ENCODE measurements at places on chromosomes 6 and 20.
A peak's percentile ranks its signal among the peaks of the same experiment; 100 is the strongest.

DNA sequence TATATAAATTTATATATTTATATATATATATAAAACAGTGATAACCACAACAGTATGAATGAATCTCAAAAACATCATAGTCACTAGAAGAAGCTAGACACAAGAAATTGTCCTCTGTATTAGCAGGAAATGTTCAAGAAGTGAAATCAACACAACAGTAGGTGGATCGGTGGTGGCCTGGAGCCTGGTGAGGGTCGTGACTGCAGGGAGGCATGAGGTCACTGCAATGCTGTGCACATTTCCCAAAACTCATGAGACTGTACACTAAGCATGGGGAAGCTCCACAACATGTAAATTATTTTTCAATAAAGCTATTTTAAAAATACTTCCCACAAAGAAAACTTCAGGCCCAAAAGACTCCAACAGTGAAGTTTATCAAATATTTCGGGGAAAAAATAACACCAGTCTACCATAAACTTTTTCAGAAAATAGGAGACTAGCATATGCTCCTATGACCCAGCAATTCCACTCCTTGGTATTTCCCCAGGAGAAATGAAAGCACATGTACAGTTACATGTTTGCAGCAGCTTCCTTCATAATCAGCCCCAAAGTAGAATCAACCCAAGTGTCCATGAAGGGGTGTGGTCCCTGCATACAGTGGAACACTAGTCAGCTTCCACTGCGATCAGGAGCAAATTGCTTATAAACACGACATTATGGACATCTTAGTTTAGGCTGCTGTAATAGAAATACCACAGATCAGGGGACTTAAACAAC, 144.2 kb downstream of the TBXT start:
- no peak for DNase-seq

- DNase-seq = peak; percentile 44
Measured at GRCh38 chr20:49620364-49621240, 52.7 kb upstream of the PTGIS start.

DNA sequence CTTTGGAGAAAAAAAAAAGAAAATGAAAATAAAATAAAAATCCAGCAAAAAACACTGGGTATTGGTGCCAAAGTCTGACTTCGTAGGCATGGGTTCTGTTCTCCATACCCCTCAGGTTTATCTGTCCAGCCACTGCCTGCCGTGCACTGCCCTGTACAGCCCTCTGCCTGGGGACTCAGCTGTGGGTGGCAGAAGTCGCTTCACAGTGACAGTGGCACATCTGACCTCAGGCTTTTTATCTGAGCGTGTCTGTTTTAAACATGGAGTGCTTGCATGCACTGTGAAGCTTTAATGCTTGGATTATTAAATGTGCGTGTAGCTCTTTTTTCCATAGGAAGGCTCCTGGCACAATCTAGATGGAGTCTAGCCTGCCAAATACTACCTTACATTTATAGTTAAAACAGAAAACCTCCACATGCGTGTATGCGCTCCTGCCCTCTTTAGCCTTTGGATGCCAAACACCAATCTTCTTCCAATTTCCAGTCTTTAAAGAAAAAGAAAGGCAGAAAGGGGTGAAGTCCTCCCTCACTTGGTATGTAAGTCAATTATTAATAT, 375.5 kb downstream of the UTRN start:
- no peak for DNase-seq

GRCh38 chr20:54642864-54643667, 167.7 kb downstream of the DOK5 start:
- DNase-seq = no peak

GRCh38 chr6:17908831-17909230, 78.6 kb downstream of the KIF13A start:
- DNase-seq = no peak

DNA sequence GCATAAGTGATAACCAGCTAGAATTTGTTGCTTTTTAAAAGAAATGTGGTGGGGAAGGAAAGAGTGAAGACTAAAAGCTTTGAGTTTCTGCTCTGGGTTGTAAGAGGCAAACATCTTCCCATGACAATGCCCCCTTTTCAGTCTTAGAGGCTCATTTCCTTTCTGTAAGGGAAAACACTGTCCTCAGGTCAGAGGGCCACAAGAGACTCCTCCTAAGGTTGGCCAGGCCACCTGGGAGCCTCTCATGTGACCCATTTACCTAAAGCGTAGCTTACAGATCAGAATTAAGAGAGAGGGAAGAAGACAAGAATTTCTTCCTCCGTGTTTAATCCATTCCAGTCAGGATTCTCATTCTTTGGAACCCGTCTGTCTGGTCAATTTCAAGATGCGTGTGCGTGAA, 220.4 kb upstream of the HEY2 start:
- DNase-seq = no peak

DNA sequence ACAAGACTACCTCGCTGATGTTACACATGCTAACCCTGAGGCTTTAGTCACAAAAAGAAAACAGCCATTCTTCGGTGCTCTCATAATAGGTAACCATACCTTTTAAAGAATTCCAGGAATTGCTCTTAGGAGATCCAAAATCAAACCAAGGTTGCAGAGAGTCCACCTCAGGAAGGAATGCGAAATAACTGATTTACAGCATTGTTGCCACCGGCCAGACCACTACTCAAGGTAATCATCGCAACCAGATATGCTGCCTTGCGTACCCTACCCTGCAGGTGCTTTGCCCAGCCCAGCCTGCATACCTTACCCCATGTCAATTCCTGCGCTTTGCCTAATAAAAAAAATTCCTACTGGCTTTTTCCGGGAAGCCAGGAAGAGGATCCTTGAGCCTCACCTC, 27.0 kb downstream of the NUP153 start:
- no peak for DNase-seq

DNA sequence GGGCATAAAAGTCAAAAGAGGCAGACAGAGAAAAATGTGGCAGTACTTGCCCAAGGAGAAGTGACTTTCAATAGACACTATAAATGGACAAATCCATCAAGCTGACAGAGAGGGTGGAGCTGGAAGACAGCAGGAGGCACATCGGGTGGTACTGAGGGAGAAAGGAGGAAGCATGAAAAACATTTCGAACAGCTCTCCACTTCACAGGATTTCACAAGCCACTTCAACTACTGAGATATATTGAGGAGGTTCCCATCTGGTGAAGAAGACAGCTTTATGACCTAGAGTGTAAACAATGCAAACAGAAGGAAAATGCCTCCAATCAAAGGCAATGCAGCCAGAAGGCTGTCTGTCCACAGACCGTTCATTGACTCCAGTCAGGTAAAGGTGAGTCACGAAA, 259.4 kb upstream of the ECI2 start:
- DNase-seq = no peak

DNA sequence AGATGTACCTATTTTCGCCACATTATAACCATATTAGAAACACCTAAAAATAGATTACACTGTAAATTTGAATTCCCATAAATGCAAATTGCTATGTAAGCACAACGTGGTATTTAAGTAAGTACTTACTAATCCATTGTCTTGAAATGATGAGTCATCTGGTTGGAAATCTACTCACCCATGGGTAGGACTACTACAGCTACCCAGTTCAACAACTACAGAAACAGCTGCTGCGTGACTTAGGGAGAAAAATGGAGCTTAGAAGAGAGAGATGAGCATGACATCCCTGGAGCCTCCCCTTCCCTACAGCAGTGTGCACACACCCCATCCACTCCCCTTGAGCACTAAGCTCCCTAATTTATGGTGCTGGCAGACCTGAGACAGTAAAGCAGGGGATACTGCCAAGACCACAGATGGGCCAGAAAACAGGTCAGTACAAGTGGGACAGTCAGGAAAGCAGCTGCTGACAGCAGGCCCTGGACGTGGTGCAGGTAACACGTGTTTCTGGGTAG, 26.9 kb downstream of the RRAGD start:
- no peak for DNase-seq

DNA sequence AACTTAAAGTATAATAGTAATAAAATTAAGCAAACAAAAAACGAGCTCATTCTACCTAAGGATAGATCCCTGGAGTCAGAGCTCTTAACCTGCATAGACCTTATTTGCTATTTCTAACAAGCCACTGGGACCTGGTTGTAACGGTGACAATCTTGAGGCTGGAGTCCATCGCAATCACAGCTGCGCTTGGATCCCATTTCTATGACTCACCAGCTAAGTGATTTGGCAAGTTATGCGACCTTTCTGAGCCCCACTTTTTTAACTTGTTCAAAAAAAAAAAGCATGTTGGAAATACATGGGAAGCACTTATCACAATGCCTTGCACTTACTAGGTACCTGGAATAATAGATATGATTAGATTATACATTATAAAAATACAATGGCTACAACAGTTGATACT, 389.5 kb upstream of the CDH4 start:
- no peak for DNase-seq

DNA sequence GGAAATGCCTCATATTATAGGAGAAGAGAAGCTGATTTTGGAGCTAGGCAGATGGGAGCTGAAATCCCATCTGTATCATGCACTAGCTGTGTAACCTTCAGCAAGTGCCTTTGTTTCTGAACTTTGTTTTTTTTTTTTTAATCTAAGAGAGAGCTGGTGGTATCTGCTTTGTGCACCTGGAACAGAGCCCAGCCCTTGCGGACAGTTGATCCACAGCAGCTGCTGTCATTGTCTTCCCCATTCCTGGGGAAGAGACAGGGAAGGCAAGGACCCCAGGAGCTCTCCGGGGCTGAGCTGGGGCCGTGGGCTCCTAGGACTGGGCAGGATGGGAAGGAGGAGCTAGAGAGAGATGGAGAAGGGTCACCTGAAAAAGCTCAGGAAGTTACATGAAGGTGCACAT, 92.1 kb downstream of the SYNJ2 start:
- DNase-seq = no peak

DNA sequence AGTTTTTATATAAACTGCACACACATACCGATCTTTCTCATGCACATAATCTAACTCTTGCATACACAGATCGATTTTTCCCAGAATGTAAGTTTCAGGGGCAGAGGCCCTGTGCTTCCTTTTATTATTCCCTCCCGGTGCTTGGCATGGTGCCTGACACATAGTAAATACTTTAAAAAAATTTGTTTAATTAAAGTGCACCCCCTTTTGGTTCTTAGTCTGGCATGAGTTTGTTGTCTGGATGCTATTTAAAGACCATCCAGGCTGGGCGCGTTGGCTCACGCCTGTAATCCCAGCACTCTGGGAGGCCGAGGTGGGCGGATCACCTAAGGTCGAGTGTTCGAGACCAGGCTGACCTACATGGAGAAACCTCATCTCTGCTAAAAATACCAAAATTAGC, 5.4 kb upstream of the DEK start:
- DNase-seq = no peak

GRCh38 chr6:89281779-89282246, 33.3 kb downstream of the GABRR2 start:
- DNase-seq = peak; percentile 69

GRCh38 chr6:56840467-56841380, 114.2 kb upstream of the BEND6 start:
- DNase-seq = no peak

DNA sequence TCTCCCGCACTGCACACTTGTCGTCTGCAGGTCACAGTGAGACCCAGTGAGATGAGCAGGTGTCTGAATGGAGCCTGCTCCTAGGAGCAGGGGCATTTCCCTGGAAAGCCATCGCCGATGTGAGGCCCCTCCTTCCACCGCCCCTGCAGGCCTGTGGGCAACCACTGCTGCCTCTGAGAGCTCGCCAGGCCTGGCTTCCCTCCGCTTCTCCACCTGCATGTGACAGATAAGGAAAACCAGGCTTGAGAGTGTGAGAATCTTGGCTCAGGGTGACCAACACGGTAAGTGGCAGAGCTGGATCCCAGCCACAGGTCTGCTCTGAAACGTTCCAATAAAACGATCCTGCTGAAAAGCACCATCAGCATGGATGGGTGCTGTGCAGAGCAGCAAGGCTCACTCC, 332.8 kb downstream of the CDH4 start:
- no peak for DNase-seq

DNA sequence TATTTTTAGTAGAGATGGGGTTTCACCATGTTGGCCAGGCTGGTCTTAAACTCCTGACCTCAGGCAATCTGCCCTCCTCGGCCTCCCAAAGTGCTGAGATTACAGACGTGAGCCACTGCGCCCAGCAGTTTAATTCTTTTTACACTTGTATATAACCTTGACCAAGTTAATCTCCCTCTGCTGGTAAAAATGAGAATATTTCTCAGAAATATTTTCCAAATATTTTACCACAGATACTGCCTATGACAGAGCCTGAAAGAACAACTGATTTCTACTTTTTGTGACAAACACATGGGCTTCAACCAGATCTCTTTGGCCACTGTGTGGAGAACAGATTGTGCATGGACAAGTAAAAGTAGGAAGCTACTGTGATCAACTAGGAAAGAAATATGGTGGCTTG, 21.2 kb upstream of the NHSL1 start:
- DNase-seq = no peak

- no peak for DNase-seq
Measured at GRCh38 chr20:10733122-10733521, 59.3 kb upstream of the JAG1 start.

- DNase-seq = no peak
Measured at GRCh38 chr6:42629845-42630244, 66.0 kb downstream of the UBR2 start.

- peak; percentile 65 for DNase-seq
Measured at GRCh38 chr20:52974179-52974594, 2.0 kb downstream of the TSHZ2 start.

- DNase-seq = no peak
Measured at GRCh38 chr20:33606118-33606771, 55.9 kb upstream of the C20orf144 start.

- no peak for DNase-seq
Measured at GRCh38 chr20:3251806-3252205, 12.8 kb upstream of the SLC4A11 start.

DNA sequence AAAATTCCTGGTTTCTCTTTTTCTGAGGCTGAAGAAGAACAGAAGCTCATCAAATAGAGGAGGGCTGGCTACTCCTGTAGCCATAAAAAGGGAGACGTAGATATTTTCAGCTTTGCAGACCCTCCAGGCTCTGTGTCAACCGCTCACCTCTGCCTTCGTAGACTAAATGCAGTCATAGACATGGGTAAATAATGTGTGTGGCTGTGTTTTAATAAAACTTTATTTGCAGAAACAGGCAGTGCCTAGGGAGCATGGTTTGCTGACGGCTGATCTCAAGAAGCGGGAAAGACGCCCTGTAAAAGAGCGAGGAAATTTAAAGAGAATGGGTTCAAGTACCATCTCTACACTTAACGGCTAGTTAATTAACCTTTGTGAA, 171.8 kb downstream of the BCAS1 start:
- no peak for DNase-seq

DNA sequence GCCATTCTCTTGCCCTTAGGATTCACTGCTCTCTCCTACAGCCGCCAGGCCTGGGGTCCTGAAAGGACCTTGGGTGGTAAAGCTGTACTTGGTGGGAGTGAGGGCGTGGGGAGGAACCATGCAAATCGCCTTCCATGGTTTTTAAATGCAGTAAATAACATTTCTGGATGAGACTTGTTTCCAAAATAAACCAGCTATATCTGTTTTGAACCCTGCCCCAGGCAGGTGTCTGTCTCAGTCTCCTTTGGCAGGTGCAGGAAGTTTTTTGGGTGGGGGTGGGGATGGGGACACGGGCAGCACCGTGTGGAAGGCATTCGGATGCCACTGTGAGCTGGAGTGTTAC, 14.3 kb downstream of the ITPA start:
- no peak for DNase-seq
